Uterus (tissue), 4 donors: ENCODE measurements at places on chromosomes 5 and 9. TPM values are rescaled to one million over a fixed set of nuclear protein-coding genes. Genes with fewer than 3 reads are reported as not detected.

DNA sequence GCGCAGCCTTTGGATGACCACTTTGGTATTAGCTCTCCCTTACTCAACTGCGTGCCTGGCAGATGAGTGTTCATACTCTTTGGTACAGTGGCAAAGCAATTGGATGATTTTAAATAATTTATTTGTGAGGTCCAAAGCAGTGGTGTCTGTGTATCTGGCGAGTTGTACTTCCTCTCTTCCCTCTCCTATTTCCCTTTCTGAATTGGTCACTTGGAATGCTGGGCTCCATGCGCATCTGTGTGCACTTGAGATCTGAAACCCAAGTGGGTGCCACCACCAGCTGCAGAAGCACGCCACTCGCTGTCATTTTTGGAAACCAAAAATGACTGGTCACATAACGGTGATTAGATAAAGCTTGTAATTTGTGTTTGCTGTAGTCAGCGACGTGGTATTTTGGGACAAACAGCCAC lies 386.0 kb upstream of the KLF4 start:
- DNase-seq: no peak

Gene ENC1
- total RNA-seq: 0.59 TPM

DNA sequence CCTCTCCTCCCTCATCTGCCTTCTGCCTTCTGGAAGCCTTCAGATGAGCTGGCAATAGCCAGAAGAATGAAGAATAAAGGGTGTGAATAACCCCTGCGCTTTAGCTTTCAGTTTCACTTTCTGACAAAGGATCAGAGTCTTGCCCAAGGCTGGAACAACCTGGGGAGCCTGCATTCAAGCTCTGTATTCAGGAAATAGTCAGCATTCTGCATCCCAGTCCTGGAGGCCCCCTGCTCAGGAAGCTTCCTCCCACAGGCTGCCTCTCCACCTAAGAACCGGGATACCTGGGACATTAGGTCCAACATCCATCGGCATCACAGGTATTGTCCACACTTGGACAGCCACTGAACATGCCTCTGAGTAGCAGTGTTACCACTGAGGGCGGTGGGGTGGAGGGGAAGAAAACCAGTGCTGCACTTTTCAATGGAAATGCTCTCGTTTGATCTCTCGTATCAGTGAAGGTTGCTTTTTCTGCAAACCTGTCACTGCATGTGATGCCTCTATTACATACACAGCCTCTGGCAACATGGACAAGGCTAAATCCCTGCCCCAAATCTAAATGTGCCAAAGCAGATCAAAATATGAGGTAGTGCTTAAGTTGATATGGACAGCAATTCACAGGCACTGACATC lies 39.8 kb upstream of the ACO1 start:
- no peak for DNase-seq

- no peak for DNase-seq
Measured at GRCh38 chr9:76403352-76403751, 9.1 kb upstream of the RFK start.

GRCh38 chr5:161660806-161661205 lies 24.7 kb upstream of the GABRA6 start:
- DNase-seq: no peak

DNA sequence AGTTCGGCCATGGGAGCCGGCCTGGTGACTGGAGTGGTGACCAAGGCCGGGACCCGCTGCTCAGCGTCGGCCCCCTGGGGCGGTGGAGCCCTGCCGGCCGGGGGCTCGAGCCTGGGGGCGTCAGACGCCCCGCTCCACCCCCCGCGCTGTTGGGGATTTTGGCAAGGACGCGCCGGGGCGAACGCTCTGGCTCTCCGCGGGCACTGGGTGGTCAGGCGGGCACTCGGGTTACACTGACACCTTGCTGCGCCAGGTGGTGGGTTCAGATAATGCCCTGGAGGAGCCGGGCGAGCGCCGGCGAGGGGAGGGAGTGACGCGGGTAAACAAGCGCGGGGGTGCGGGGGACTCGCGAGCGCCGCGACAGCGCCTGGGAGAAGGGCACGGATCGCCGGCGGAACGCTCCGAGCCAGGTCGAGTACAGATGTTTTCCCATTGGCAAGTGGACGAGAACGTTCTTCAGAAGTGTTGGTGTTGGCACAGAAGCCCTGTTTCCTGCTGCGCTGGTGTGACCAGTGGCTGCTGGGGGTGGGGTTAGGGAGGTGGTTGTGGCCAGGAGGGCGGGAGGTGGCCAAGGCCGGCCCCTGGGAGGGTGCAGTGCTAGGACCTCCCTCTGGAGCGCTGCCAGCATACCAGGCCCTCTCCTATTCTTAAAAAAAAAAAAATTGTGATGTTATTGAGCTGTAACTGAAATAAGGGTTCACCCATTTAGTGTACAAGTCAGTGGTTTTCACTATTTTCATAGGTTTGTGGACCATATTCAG lies 773 bp downstream of the SQSTM1 start:
- DNase-seq: peak; percentile 95

Gene IFNB1
- total RNA-seq: not detected

Gene ZBTB34
- total RNA-seq: 13.8 TPM

DNA sequence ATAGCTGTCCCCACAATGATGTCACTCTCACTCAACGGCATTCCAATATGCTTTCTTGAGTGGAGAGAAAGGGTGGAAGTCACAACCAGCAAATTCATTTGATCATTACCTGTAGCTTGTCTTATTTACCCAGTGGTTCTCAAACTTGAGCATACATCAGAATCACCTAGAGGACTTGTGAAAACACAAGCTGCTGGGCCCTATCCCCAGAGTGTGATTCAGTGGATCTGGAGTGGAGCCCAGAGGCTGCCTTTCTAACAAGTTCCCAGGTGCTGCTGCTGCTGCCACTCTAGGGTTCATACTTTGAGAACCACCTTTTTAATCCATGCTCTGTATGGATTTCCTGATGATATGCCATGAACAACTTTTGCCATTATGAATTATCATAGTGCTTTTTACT lies 94.7 kb downstream of the KLHL3 start:
- DNase-seq: no peak

- no peak for DNase-seq
Measured at GRCh38 chr5:63050916-63051315, 472.3 kb downstream of the LRRC70 start.

Gene ZNF474
- total RNA-seq: not detected

DNA sequence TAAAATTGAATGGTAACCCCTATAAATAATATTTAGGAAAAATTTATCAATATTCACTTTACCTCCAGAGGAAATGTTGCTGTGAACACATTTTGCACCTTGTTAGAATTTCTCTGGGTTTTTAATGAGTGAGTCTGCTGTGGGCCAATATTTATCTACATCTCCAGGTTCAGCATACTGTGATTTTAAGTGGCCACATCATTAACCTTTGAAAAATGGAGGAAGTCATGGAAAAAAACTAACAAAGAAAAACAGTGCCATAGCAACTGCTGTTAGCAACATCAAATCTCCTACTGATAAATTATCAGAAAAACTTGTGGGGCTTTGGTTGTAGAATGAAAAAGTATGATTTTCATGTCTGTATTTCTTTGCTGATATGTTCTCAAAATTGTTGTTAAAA lies 55.0 kb downstream of the CD180 start:
- DNase-seq: no peak

DNA sequence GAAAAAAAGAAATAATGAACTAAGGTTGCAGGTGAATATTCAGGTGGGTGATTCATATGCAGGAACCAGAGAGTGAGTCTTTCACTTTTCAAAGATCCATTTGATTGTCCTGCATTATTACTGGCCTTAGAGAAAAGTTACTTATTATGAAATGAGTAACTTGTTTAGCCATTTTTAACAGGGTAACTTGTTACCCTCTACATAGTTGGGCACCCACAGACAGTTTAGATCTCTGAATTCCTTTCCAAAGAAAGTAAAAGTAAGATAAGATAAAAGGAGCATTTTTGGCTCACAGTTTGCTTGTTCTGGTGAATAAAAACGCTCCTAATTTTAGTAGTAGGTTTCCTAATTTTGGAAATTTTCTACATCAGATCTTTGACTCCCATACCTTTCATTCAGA lies 54.1 kb upstream of the DAB2 start:
- no peak for DNase-seq

- no peak for DNase-seq
Measured at GRCh38 chr9:117290856-117291622, 123.8 kb downstream of the ASTN2 start.

DNA sequence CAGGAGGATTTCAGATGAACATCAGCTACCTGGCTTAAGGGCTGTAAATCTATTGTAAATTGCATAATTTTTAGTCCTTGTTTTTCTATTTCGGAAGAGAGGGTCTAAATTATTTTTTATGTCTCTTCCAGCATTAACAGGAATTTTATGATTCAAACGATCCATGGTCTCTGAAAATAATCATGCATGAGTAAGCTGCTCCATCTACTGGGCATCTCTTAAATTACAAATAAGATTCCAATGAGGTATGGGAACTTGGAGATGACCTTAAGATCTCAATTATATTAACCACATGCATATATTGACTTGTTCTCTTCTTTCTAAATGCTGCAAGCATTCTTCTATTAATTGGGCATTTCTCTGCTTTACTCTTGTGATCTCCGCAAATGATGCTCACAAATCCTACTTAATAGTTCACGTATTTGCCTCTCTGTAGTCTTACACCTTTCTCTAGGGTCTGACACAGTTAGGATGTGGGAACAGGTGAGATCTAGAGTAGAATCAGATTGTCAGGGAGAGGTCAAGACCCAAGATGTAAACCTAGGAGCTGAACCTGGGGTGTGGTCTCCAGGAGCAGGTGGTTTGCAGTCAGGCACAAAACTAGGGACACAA lies 86.9 kb downstream of the NUDT12 start:
- no peak for DNase-seq

- DNase-seq: peak; percentile 11
Measured at GRCh38 chr5:172542651-172543131, 88.4 kb upstream of the SH3PXD2B start.

Gene PTGES
- total RNA-seq: 1.3 TPM

DNA sequence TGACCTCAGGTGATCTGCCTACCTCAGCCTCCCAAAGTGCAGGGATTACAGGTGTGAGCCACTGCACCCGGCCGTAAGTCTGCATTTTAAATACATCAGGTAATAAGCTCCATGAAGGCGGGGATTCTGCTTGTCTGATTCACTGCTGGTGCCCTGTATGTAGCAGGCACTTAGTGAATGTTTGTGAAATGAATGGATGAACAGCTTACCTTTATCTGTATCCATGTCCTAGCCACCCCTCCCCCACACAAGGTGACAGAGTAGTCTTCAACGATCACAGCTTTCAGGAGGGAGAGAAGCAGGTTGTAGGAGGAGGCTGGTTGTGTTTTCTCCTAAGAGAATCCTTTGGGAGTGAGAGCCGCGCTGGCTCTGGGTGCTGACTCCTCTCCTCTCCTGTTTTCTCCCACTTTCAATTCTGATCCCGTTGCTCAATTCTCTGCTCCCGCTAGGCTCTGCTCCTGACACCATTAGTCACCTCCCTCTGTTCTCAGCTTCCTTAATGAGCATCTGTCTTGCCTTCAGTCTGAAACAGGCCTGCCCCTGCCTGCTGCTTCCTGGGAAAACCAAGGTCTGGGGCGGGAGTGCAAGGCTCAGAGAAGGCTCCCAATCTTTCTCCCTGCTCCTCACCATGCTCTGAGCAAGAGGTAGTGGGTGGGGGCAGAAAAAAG lies 88.8 kb upstream of the CTNNA1 start:
- no peak for DNase-seq

Gene SLC4A9
- 0.12 TPM for total RNA-seq

GRCh38 chr9:23669776-23670175 lies 156.3 kb downstream of the ELAVL2 start:
- DNase-seq: no peak

DNA sequence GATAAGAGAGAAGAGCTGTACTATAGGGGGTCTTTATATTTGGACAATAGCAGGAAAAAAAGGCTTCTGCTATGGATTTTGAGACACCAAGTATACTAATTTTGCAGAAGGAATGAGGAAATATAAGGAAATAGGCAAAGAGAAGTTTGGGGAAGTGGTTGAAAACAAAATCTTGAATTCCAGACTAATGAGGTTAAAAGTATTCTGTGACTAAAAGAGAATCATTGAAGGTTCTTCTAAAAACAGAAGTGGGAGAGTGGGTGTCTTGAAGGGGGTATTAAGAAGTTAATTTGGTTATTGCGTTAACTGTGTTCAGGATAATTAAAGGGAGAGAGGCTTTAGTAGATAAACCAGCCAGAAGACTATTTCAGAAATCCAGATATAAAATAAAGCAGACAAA lies 148.7 kb downstream of the RFK start:
- DNase-seq: no peak

DNA sequence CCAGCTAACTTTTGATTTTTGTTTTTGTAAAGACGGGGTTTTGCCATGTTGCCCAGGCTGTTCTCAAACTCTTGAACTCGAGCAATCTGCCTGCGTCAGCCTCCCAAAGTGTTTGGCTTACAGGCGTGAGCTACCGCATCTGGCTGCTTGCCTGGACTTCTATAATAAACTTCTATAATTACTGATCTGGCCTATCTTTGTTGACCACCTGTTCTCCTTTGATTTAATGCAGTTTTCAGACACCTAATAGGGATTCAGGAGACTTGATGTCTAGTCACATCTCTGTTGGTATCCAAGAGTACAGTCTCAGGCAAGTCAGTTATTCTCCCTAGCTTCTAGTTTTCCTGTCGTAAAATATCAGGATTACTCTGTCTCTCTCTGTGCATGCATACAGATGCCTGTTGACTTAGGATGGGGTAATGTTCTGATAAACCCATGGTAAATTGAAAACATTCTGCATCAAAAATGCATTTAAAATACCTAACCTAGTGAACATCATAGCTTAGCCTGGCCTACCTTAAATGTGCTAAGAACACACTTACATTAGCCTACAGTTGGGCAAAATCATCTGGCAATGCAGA lies 51.5 kb upstream of the NR3C1 start:
- no peak for DNase-seq

Gene F2RL2
- total RNA-seq: 1.3 TPM

DNA sequence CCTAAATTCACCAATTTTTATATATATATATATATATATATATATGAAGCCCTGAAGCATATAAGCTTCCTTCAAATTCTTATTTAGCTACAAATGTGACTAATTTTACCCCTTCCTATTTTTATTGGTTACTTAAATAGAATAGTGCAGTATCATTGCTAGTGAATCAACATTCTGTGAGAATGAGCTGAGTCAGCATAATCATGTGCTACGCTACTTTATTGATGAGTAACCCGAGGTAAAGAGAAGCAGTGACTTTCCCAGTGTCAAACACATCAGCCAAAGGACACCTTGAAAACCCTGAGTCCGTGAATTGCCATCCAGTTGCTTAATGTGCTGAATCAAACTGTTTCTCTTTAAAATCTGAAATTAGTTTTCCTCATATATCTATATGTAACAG lies 546.2 kb downstream of the DMRTA1 start:
- no peak for DNase-seq

Gene NKD2
- total RNA-seq: not detected

- DNase-seq: no peak
Measured at GRCh38 chr5:173637340-173637739, 20.9 kb upstream of the BOD1 start.

- DNase-seq: no peak
Measured at GRCh38 chr9:129284607-129285291, 106.7 kb upstream of the IER5L start.

Gene CAMK4
- total RNA-seq: 1.1 TPM
